Thoracic aorta (tissue), 2 donors: ENCODE measurements at places on chromosomes 3 and 15.

DNA sequence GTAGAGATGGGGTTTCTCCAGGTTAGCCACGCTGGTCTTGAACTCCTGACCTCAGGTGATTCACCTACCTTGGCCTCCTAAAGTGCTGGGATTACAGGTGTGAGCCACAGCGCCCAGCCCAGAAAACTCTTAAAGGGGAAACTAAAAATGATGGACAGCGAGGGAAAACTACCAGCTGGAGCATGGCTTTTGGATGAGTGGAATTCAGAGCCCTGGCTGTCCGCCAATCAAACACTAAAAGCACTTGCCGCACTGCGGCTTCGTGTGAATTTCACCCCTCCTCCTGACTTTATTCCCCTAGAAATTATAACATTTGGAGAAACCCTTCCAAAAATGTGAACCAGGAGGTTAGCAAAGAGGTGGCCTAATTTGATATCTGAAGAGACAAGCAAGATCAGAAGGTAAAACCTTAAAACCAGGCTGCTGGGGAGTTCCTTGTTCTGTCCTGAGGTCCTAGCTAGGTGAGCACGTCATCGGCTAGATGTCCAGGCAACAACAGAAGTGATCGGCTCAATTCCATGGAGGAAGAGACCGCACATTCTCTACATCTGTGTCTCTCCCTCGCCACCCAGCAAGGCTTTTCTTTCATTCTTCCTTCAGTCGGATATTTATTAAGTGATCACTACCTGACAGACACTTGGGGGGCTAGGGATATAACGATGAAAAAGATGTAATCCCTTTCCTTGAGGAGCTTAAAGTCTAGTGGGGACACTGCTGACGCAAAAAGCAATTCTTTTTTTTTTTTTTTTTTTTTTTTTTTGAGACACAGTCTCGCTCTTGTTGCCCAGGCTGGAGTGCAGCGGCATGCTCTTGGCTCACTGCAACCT lies 1.7 kb downstream of the TM4SF19 start:
- no peaks in the 10 kb centered on the region for H3K36me3 ChIP-seq

GRCh38 chr15:25346371-25346770 lies 92.5 kb downstream of the UBE3A start:
- DNase-seq: no peak

DNA sequence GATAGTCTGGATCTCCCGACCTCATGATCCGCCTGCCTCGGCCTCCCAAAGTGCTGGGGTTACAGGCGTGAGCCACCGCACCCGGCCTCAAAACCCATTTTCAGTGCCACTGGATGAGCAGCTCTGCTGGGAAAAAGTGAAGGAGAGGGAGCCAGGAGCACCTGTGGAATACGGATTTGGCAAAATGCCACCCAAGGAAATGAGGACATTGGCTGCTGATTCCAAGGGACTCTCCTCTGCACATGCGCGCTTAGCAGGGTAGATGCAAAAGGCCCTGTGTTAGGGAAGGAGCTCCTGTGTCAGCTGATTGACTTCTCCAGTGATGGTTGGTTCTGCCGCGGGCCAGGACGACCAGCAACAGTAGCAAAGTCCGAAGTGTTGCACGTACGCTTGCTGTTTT lies 43.4 kb upstream of the IGF1R start:
- no peaks in the 10 kb centered on the region for H3K27me3 ChIP-seq
- no peak overlapping the region for H3K4me3 ChIP-seq
- H3K36me3 ChIP-seq: no peaks in the 10 kb centered on the region
- no peak overlapping the region for H3K27ac ChIP-seq
- H3K4me1 ChIP-seq: peaks cover 2% of the 10 kb centered on the region

- H3K27me3 ChIP-seq: no peaks in the 10 kb centered on the region
- H3K4me1 ChIP-seq: no peaks in the 10 kb centered on the region
- no peaks in the 10 kb centered on the region for H3K36me3 ChIP-seq
- no peak overlapping the region for H3K4me3 ChIP-seq
- no peak for DNase-seq
Observed at GRCh38 chr3:66644549-66644948, 143.7 kb upstream of the LRIG1 start.

DNA sequence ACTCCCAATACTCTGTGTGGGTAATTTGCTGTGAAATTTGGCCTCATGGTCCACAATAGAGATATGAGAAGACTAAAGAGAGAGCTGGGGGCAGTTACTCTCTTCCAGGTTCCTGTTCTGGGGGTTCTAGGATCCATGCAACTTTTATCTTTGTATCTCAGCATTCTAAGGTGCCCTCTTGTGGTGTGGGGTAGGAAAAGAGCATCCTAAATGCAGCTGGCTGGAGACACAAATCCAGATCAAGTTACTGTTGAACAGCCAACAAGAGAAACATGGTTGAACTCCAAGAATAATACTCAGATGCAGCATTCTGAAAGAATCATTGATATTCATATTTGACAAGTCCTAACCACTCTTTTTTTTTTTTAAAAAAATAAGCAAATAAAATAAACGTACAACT lies 238.2 kb downstream of the GREM1 start:
- no peak overlapping the region for H3K27ac ChIP-seq
- DNase-seq: no peak
- peaks cover 8% of the 10 kb centered on the region for H3K4me1 ChIP-seq
- H3K36me3 ChIP-seq: no peaks in the 10 kb centered on the region
- H3K4me3 ChIP-seq: no peak overlapping the region
- no peaks in the 10 kb centered on the region for H3K27me3 ChIP-seq

GRCh38 chr3:62100282-62100989 lies 272.9 kb downstream of the FEZF2 start:
- no peaks in the 10 kb centered on the region for H3K27me3 ChIP-seq
- no peak overlapping the region for H3K4me3 ChIP-seq
- DNase-seq: no peak
- H3K4me1 ChIP-seq: peaks cover 86% of the 10 kb centered on the region
- peak overlapping the region; percentile 49 for H3K27ac ChIP-seq

DNA sequence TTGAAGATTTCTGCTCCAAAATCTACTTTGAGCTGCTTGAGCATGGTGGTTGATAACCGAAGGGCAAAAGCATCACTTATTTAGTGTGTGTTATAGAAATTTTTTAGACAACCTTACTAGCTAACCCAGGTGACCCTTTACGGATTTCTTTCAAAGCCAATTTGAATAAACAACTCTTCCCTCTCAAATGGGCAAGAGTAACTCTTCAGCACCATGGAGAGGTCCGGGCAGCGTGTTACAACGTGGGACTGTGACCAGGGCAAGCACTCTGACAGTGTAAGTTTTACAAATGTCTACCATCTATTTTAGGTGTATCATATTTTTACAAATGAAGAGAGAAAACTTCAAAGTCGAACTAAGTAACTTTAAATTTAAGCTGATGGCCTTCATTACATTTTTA lies 471.8 kb downstream of the MFSD1 start:
- H3K36me3 ChIP-seq: no peaks in the 10 kb centered on the region
- H3K4me3 ChIP-seq: no peak overlapping the region
- no peak for DNase-seq
- no peaks in the 10 kb centered on the region for H3K27me3 ChIP-seq

GRCh38 chr15:47003568-47003967 lies 713.7 kb upstream of the SEMA6D start:
- H3K4me1 ChIP-seq: no peaks in the 10 kb centered on the region
- no peak for DNase-seq
- no peaks in the 10 kb centered on the region for H3K36me3 ChIP-seq
- H3K27ac ChIP-seq: no peak overlapping the region
- no peaks in the 10 kb centered on the region for H3K27me3 ChIP-seq
